ENCODE measurements at places on chromosomes 7 and 10.

GRCh38 chr10:89330537-89331212 is 2.9 kb downstream of the IFIT3 start:
- DNase-seq, result no peak

- no peak for DNase-seq
Observed at GRCh38 chr7:16419859-16420258, 1.5 kb downstream of the CRPPA start.

- peak; percentile 72 for DNase-seq
Observed at GRCh38 chr10:110395350-110396283, 90.9 kb upstream of the SMNDC1 start.

GRCh38 chr7:139095194-139095659 is 14.3 kb downstream of the ZC3HAV1 start:
- DNase-seq, result no peak

DNA sequence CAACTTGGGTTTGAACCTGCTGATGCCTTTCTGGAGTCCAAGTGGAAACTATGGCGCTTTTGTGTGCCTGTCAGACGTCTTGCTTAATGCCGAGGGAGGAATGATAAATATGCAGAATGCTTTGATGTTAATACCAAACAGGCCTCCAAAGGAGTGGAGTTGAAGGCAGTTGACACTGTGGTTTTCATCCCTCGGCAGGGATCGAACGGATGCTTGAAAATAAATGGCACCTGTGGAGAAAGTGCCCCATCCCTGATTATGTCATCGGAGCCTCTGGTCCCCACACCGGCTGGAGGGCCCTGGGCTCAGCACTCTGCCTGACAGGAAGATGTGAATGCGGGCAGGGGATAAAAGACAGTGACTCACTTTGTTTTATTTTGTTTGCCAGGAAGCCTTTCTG is 148.7 kb upstream of the GPR26 start:
- DNase-seq, result no peak

- DNase-seq, result no peak
Observed at GRCh38 chr7:99024066-99024465, 119.8 kb downstream of the SMURF1 start.

GRCh38 chr10:101228153-101228965 is 904 bp downstream of the LBX1 start:
- no peak for DNase-seq

DNA sequence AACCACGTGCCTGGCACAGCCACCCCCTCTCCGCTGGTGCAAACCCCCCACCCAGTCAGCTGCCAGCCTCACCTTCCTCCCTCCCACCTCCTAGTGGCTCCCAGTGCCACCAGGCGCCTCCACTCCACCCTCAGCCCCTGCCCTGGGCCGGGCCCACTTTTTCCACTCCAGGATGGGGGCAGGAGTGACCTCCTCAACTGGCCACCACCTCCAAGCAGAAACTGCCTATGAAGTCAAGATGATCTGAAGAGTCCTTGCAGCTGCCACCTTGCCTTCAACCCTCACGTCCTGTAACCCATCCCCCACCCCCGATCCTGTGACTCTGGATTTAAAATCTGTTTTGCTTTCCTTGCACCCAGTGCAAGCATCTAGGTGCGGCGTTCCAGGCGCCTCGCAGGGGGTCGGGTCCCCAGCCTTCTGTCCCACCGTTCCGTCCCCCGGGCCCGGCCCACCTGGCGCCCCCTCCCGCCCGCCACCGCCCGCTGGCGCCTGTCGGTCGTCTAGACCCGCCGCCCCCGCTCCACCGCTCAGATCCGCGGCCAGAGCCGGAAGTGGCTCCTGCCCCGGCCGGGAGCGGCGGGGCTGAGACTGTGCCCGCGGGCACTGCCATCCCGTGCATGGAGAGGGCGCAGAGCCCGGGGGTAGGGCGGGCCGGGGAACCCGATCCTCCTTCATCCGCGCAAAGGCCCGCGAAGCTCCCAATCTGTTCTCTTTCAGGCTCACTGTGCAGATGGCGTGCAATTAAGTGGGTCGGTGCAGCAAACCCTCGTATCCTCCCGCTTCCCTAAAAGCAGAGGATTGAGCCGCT is 51.2 kb upstream of the GTF2I start:
- peak; percentile 67 for DNase-seq

DNA sequence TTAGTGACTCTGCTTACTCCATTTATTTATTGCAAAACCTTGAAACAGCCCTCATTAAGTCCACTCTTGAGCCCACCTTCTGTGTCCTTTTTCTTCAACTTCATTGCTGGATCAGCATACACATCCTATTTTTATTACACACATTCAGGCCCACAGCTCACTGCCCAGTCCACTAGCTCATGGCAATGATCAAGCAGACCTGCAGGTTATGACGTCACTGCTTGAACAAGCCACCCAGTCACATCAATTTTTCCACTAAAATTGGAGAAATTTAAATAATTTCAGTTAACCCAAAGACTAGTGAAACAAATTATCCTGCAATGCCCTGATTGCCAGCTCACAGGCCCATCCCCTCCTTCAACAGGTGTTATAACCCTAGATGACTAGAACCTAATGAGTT is 16.0 kb upstream of the STARD3NL start:
- DNase-seq, result no peak

DNA sequence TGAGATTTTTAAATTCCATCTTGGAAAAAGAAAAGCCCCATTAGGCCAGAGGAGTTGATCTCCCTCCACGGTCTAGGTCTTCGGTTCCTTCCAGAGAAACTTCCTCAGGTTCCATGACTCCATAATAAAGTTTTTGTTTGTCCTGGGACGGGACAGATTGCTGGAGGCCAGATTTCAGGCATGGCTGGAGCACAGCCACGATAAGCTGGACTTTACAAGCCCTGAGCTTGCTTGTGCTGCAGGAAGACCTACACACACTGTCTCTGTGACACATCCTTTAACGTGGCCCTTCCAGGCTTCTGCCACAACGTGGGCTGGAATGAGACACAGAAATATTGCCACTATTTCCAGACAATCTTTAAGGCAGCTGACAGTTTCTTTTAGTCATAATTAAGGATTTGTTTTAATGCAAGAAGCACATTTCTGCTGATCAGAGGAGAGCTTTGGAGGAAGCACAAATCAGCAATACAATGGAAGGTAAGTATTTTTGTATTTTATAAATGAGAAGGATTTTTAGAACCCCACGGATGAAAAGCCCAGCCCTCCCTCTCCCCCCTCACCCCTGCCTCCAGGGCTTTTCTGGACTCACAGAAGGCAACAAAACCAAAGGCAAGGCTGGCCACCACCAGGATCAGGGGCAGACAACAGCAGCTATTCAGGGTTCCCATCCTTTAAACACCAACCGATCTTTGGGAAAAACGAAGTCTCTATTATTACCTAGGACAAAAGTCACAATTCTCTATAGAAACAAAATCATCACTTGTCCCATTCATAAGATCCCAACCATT is 6.5 kb downstream of the CTBP2 start:
- no peak for DNase-seq

DNA sequence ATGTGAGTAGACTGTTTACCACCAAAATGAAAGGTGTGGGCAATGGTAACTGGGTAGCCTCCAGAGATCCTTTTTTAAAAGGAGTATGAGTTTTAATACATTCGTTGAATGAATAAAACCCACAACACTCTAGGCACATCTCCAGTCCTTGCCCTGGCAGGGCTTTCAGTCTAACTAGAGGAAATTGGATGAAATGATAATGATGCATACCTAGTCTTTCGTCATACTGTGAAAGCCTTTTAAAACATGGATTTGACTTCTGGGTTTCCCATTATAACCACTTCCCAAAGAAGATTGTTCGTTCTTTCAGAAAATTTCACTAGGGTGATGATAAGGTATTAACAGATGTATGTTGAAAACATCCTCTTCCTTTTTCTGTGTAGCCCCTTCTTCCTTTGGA is 110.8 kb downstream of the REEP3 start:
- DNase-seq, result no peak

- DNase-seq, result no peak
Observed at GRCh38 chr10:7409045-7409731, 1.6 kb downstream of the SFMBT2 start.

- no peak for DNase-seq
Observed at GRCh38 chr10:62073429-62073828, 171.9 kb downstream of the ARID5B start.

DNA sequence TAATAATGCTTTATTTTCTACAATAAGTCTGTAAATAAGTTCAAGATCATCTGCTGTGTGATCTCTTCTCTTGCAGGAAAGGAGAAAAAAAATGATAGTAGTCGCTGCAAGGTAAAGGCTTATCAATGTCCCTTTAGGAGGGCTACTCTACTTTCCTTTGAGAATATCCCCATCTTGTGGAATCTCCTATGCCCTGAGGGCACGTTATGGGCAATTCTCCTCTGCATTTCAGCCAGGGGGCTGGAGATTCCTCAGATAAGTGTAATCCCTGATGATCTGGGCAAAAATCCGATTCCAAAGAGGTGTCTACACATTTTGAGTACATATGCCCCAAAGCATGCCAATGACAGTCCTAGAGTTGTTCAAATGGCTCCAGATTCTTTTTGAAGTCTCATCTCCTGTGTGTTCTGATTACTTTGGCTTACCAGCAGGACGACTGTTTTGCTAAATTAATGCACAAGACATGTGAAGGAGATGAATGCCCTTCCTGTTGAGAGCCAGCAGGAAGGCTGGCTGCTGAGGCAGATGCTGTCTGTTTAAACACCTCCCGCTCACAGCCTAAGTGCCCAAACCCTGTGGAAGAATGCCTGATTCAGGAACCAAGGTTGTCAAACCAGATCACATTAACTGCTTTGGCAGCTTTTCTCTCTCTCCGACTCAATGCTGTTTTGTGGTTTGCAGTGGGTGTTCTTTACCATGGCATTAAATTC is 171.2 kb upstream of the COL1A2 start:
- no peak for DNase-seq

- DNase-seq, result no peak
Observed at GRCh38 chr10:62189131-62189530, 79.5 kb downstream of the RTKN2 start.

DNA sequence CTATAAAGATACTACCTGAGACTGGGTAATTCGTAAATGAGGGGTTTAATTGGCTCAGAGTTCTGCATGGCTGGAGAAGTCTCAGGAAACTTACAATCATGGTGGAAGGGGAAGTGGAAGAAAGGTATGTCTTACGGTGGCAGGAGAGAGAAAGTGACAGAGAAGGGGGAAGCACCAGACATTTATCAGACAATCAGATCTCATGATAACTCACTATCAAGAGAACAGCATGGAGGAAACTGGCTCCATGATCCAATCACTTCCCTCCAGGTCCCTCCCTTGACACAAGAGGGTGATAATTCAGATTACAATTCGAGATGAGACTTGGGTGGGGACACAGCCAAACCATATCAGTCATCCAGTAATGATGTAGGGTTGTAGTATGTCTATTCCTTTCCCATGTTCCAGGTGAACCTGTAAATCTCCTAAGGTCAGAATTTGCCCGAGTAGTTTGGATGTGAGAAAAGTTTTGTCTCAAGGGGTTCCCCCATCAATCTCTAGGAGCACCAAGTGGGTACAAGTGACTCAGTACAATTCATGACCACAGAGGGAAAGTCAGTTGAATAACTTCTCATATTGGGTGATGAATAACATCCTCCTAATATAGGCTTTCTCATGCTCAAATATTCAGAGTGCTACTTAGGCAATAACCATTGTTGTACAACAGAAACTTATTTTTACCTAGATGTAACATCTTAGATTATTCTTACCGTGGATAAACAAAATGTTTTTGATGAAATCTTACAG is 39.7 kb upstream of the MTPN start:
- DNase-seq, result no peak

GRCh38 chr10:126425032-126425431 is 36.8 kb upstream of the ADAM12 start:
- no peak for DNase-seq

DNA sequence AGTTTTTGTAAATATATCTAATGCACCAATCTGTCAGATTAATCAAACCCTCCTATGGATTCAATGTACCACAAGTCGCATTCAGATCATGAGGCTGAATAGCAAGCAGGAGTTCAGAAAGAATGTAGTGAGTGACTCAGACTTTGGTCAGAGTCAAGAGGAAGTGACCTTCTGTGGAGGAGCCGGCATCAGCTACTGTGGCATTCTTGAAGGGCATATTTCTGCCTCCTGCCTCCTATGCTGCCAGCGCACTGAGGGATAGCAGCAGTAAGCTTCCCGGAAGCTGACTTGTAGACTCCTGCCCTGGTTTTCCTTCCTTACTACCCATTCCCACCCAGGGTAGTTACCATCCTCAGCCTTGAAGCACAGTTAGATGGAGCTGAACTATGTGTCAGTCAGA is 867.5 kb downstream of the NRG3 start:
- DNase-seq, result peak; percentile 45

DNA sequence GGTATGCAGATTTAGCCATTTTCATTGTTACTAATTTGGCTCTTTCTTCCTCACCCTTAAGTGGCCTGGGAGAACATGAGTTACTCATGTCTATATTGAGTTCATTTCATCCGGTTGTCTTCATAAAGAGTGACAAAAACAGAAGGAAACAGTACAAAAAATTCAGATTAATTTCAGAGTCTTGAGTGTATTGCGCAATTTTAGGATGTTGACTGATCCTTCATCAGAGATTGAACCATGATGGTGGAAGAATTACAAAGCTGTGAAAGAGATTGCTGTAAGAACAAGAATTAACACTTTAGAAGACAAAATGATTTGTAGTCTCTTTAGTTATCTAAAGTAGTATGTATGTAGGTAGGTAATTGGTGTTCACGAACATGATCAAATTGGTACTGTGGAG is 194.0 kb upstream of the PPP1R3A start:
- no peak for DNase-seq

DNA sequence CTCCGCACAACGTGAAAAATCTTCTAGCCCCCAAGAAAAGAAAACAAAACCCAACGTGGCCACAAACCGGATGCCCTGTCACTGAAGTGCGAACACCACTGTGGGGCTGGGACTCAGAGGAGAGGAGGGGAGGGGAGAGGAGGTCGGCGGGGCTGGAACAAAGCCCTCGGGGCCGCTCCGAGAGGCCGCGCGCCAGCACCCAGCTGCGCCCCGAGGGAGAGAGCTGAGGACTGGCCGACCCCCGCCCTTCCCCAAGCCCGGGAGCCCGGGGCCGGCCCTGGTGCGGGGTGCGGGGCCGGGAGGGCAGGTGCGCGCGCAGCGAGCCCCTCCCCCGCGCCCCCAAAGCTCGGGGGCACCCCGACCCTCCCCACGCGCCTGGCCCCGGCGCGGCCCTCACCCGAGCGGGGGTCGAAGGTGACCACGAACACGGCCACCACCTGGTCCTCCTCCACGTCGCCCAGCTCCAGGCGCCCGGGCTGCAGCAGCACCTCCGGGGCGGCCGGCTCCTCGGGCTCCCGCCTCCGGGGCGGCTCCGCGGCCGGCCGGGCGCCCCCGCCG is 398 bp downstream of the DENND11 start:
- peak; percentile 66 for DNase-seq

- peak; percentile 64 for DNase-seq
Observed at GRCh38 chr10:121655254-121656144, 57.3 kb upstream of the FGFR2 start.

- DNase-seq, result peak; percentile 65
Observed at GRCh38 chr10:14063531-14064285, 267.0 kb downstream of the FRMD4A start.
